Fibroblast of lung (primary cell): ENCODE measurements at places on chromosomes 1 and 21. TPM values are rescaled to one million over a fixed set of nuclear protein-coding genes. Genes with fewer than 3 reads are reported as not detected.

The SFN gene
- total RNA-seq, result under 0.01 TPM in 1 of 2 replicates, not detected in the other

The CSDE1 gene
- 915 and 1,392 TPM in 2 replicates for total RNA-seq

The FCER1G gene
- not detected in 2 replicates for total RNA-seq

The KRTAP13-2 gene
- not detected in 2 replicates for total RNA-seq

The KCNN3 gene
- total RNA-seq, result not detected in 2 replicates

The UBE2U gene
- not detected in 2 replicates for total RNA-seq
